Common myeloid progenitor, CD34-positive (primary cell): ENCODE measurements at places on chromosomes 1 and 21.
A peak's percentile ranks its signal among the peaks of the same experiment; 100 is the strongest.

DNA sequence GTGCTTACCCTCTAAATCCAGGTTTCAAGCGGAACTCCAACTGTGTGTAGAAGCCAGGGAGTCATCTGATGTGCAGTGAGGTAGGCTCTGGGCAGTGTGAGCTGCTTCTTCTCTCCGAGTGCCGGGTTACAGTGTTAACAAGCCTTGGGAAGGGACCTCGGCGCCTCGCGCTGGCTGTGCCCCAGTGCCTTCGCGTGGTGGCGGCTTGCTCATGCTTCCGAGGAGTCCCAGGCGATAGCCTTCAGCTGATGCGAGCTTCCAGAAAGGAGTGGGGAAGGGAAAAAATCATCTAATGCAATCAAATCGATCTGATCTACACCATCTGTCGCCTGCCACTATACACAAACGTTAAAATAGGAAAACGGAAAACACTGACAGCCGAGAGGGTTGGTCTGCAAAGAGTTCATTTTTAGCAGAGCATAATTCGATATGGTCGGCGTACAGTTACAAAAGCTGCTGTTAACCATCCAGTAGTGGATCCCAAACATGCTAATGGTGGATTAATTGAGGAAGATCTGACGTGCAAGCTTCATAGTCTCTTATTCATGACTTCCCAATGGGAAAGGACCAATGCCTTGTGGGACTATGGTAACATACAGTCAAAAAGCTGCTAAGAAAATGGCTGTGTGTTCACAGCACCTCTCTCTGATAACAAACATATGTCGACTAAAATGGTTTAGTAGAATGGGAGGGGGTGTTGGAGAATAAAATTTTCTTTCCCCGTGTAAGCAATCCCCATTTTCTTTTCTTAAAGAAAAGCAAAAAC, 128.7 kb upstream of the DPYD start:
- no peak for DNase-seq

DNA sequence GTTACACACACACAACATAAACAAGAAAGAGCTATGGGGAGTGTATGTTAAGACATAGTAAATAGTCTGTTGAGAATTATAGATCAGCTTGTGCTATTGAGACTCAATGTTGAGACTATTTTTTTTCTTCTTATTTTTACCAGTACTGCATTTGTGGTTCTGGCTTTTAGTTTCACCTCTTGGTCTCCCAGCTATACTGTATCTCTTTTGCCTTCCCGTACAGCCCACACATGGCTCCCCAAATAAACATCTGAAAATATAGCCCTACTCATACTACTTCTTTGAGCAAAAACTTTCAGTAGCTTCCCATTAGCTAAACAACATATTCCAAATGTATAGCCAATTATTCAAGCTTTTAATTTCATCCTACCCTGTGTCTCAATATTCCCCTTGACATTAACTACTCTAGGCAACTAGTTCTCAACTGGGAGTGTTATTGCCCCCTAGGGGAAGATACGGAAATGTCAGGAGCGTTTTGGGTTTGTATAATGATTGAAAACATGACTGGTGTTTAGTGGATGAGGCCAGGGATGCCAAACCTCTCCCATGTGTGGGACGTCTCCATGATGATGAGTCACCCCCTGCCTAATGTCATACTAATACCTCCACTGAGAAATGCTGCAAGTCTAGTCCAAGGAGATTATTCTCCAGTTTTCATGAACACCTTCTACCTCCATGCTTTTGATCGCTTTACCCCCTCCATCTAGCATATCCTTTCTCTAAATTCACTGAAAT, 6.8 kb downstream of the RPE65 start:
- peak; percentile 29 for DNase-seq

DNA sequence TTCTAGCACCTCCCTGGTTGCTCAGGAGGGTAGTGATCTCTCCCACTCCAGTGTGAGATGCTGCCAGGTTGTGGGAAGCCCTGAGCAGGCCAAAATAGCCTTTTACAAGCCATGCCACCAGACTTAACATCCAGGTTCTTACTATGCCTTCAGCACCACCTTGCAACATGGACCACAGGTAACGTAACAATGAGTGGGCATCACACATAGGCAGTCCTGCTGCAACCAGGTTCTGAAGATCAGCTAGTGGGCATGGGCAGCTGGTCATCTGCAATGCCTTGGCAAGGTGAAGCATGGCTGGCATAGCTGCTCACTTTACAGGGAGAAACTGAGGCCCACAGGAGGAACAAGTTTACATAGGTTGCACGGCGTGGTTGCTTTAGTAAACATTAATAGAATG, 40.7 kb downstream of the DHCR24 start:
- DNase-seq: no peak

DNA sequence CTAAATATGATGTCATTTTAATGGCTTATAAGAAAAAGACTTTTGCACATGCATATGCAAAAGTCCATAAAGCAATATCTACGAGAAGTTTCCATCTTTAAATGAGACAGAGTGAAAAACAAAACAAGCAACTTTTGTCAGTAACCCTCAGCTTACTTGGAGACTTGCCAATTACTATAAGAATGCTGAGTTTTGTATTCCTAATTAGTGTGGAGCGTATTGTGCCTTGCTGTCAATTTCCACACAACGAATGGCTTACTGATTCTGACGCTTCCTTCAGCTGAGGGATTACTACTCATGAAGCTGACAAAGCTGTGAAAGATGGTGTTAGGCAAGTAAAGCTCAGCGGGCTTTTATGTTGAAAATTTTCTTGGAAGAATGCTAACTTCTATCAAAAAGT, 440.4 kb upstream of the ADAMTS5 start:
- DNase-seq: no peak

DNA sequence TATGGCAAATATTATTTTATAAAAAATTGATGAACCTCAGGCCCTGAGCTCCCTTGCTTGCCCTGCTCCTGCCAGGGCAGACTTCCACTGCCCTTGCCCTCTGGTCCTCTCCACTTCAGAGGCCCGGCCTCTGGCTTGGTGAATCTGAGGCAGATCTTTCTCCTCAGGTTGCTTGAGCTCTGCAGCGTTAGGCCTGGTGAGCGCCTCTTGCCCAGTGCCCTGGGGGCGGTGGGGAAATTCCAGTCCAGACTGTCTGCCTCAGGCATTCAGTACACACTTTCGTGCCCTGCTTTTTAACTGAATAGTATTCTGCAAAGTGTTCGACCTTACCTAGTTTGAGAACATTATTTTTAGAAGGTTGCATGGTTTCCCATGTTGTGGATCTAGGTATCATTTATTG, 98.2 kb downstream of the PCBP3 start:
- no peak for DNase-seq

GRCh38 chr1:102593276-102593675, 515.0 kb downstream of the COL11A1 start:
- DNase-seq: no peak

DNA sequence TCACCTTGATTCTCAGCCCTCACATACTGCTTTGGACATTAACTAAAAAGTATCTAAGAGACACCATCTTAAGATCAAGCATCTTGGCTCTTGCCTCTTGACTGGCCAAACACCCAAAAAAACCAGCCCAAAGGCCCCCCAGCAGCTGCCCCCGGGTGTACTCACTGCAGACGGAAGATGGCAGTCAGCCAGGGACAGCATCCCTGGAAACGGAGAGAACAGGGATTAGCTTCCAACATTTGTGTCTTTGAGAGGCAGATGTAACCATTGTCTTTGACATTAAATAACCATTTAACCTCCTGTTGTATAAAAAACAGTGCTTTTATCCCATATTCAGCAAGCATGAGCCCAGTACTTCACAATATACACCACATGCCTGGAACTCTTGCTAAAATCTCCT, 11.3 kb downstream of the TMEM63A start:
- DNase-seq: no peak

GRCh38 chr1:2330519-2331199, 60.7 kb downstream of the MORN1 start:
- DNase-seq: no peak

DNA sequence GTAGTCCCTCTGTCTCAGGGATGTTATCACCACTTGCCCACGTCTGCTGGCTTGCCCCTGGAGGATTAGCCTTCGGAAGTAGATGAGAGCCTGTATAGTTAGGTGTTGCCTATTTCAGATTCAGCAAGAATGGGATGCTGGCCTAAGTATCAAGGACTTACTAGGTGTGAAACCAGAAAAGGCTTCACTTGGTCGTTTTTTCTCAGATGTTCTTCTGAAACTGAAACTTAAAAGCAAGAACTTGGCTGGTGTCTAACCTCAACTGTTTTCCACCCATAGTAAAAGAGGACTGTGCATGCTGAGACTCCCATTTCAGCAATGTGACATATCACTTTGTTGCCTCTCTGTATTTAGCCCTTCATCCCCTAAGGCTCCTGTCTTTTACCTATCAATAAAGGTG, 67.0 kb upstream of the LRRC53 start:
- DNase-seq: no peak

- no peak for DNase-seq
Measured at GRCh38 chr1:35589516-35590427, 16.7 kb downstream of the TFAP2E start.

DNA sequence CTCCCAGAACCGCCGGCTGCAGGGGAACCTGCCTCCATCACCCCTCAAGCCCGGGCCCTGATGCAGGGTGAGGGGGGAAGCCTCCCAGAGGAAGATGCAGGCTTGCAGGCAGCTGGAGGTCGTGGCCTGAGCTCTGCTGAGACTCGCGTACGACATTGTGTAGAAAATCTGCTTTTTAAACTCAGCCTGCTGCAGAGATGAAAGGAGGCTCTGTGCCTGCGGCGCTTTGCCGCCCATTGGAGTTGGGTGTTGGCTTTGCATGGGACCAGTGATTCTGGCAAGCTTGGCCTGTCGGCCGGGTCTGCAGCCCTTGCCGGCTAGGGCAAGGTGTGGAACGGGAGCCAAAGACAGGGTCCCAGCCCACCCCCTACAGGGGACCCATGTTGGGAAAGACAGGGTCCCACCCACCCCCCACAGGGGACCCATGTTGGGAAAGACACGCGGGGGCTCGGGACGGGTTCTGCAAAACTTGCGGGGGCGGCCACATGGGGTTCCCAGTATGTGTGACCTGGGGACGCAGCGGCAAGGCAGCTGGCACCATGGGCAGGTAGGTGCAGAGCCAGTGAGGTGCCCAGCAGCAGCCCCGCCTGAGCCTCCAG, 55.6 kb downstream of the SLX9 start:
- DNase-seq: no peak

- no peak for DNase-seq
Measured at GRCh38 chr21:15872236-15872635, 142.5 kb downstream of the USP25 start.

DNA sequence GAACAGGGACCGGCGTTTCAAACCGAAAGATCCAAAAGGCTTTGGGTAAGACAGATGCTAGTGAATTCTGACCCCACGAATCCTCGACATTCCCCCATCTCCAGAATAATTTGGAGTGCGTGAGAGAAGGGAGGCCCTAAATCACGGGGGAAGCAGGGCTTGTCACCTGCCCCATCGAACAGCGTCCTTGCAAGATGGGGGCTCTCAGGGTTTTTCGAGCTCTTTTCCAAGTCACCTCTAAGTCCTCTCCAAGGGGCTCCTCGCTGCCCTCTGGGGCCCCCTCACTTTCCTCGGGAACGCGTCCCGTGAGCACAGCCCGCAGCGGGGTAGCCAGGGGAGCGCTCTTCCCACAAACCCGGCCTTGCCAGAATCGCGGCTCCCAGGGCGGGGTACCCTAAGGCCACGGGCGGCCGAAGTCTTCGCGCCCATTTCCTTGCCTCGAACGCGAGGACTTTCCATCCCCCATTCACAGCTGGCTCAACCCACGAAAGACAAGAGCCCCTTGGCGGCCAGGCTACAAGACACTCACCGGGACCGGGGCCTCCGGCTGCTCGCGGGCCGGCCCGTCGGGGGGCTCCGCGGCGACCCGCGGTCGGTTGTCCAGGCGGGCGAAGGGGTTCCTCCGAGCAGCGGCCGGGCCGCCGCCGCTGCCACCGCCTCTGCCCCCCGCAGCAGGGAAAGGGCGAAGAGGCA, 546 bp downstream of the DONSON start:
- peak; percentile 44 for DNase-seq

GRCh38 chr1:59523745-59524450, 227.0 kb downstream of the FGGY start:
- no peak for DNase-seq
